ENCODE measurements at places on chromosomes 2 and 18.

GRCh38 chr2:154158101-154158500, 286.4 kb downstream of the GALNT13 start:
- no peak for DNase-seq

- no peak for DNase-seq
Measured at GRCh38 chr2:239018271-239019182, 170.6 kb downstream of the TWIST2 start.

GRCh38 chr18:61348230-61348629, 15.0 kb downstream of the CDH20 start:
- DNase-seq = no peak

GRCh38 chr2:198144660-198145059, 340.3 kb downstream of the PLCL1 start:
- DNase-seq = no peak

DNA sequence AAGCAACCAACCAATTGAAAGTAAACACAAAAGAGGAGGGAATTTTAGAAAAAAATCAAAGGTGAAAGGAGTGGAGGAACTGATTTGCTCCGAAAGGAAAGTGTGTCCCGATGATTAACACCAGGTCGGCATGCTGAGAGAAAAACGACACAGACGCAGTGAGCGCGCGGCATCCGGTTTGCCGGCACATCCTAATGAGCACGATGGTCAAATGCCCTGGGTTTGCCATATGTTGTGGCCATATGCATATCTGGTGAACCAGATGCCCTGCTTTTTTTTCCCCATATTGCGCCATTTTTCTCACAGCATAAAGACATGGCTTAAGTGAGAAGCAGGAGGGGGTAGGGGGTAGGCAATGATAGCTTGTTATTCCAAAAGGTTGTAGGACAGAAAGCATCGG, 626.7 kb downstream of the BCL11A start:
- no peak for DNase-seq
